ENCODE measurements at places on chromosomes 5 and 9. TPM values are rescaled to one million over a fixed set of nuclear protein-coding genes. Genes with fewer than 3 reads are reported as not detected.

- H3K36me3 ChIP-seq: no peaks in the 10 kb centered on the region
- no peak overlapping the region for H3K27ac ChIP-seq
- DNase-seq: no peak
- no peak overlapping the region for H3K4me3 ChIP-seq
These were observed 10.1 kb downstream of the FLT4 start for GRCh38 chr5:180639287-180639686.

- H3K36me3 ChIP-seq: no peaks in the 10 kb centered on the region
- no peak overlapping the region for H3K4me3 ChIP-seq
- no peak for DNase-seq
These were observed 17.9 kb downstream of the CSF1R start for GRCh38 chr5:150068472-150068871.

DNA sequence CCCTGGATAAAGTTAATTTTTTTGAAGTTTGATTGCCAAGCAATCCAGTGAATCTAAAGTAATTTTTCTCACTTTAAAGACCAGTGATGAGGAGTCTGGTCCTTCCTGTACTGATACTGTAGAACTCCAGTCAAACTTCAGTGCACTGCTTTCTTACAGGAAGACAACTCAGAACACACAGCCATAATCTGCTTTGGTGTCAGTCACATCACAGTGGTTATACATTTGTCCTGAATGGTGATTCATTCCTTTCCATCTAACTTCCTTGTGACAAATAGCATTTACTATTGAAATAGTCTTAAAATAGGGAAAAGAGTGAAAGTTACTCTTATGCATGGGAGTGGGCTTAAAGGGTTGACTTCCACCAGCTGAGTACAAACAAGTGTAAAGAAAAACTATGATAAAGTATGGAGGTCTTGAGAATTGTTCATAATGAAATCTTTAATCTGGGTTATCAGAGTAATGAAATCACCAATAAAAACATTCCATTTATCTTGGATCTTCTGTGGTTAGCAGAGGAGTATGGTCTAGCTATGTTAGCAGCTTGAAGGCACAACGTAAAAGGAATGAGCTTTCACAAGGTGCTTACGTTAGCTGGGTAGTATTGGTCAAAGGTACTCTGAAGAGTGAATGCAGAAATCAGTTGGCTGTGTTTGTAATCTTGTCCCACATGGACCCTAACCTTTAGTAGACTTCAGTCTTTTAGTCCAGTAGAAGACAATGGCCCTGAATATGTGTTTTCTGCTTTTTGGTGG lies 41.5 kb downstream of the DCP2 start:
- H3K27me3 ChIP-seq: no peaks in the 10 kb centered on the region
- H3K4me3 ChIP-seq: no peak overlapping the region
- DNase-seq: no peak

GRCh38 chr5:1401536-1402138 lies 43.6 kb downstream of the SLC6A3 start:
- no peak for DNase-seq
- no peak overlapping the region for H3K4me3 ChIP-seq
- H3K36me3 ChIP-seq: no peaks in the 10 kb centered on the region

- no peaks in the 10 kb centered on the region for H3K4me1 ChIP-seq
- no peak for DNase-seq
- no peak overlapping the region for H3K27ac ChIP-seq
- no peaks in the 10 kb centered on the region for H3K27me3 ChIP-seq
- H3K36me3 ChIP-seq: no peaks in the 10 kb centered on the region
- no peak overlapping the region for H3K4me3 ChIP-seq
These were observed 38.5 kb upstream of the OR2S2 start for GRCh38 chr9:35996358-35996970.

Gene PCDHAC1
- total RNA-seq: not detected

DNA sequence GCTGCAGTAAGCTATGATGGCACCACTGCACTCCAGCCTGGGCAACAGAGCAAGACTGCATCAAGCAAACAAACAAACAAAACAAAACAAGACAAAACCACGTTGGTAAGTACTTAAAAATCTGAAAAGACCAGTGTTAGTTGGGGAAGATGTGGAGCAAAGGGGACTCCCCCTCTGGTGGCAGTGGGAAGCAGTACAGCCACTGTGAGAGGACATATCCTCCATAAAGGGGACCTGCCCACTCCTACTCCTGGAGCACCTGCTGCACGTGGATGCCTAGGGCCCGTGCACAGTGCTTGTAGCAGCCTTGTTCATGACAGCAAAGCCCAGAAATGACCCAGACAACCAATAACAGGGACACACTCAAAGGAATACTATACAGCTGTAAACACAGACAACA lies 17.0 kb upstream of the IPPK start:
- no peaks in the 10 kb centered on the region for H3K27me3 ChIP-seq
- DNase-seq: no peak
- no peaks in the 10 kb centered on the region for H3K4me1 ChIP-seq
- H3K27ac ChIP-seq: no peak overlapping the region
- H3K4me3 ChIP-seq: no peak overlapping the region
- H3K36me3 ChIP-seq: no peaks in the 10 kb centered on the region

DNA sequence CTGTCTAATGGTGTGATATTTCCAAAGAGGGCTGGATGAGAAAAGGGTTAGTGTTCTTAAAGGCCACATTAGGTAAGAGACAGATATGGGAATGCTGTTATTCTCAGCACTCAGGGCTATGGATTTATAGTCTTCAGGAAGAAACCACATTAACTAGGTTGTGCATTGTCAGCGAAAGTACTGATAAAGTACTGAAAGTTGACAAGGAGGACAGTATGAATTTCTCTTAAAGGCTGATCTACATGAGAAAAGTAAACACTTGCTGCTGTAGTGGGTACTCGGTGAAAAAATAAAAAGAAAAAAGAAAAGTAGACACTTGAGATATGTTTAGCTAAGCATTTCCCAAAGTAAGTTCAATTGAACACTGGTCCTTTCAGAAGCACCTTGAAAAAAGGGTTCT lies 381.0 kb upstream of the RPS23 start:
- no peak overlapping the region for H3K4me3 ChIP-seq
- H3K36me3 ChIP-seq: no peaks in the 10 kb centered on the region
- no peaks in the 10 kb centered on the region for H3K4me1 ChIP-seq
- H3K27ac ChIP-seq: no peak overlapping the region

- no peak overlapping the region for H3K27ac ChIP-seq
- H3K4me3 ChIP-seq: no peak overlapping the region
- H3K27me3 ChIP-seq: no peaks in the 10 kb centered on the region
- no peaks in the 10 kb centered on the region for H3K4me1 ChIP-seq
These were observed 126.3 kb downstream of the KDM4C start for GRCh38 chr9:6884101-6884500.

- no peaks in the 10 kb centered on the region for H3K27me3 ChIP-seq
- H3K27ac ChIP-seq: no peak overlapping the region
- H3K4me1 ChIP-seq: no peaks in the 10 kb centered on the region
- H3K36me3 ChIP-seq: no peaks in the 10 kb centered on the region
- H3K4me3 ChIP-seq: no peak overlapping the region
These were observed 234.6 kb upstream of the CD180 start for GRCh38 chr5:67431191-67431590.

GRCh38 chr9:70557661-70558369 lies 143.4 kb upstream of the KLF9 start:
- DNase-seq: no peak
- peaks cover 2% of the 10 kb centered on the region for H3K4me1 ChIP-seq
- no peak overlapping the region for H3K4me3 ChIP-seq
- no peak overlapping the region for H3K27ac ChIP-seq
- no peaks in the 10 kb centered on the region for H3K27me3 ChIP-seq

Gene CTNND2
- not detected for total RNA-seq

DNA sequence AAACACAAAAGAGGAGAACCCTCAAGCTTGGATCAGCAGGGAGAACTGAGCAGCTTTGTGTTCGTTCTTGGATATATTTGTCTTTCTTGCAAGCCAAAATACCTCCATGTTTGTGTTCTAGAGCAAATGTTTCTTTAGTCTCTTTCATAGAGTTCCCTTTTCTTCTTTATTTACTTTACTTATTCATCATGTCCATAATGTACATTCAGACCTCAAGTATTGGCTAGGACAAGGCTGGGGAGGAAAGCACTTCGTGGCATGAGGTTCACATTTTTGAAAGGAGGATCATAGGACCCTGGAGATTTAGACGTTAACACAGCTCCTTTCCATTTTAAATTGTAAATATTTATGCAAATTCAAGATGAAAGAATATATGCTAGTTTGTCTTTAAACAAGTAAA lies 590.2 kb upstream of the MEF2C start:
- no peaks in the 10 kb centered on the region for H3K4me1 ChIP-seq
- no peaks in the 10 kb centered on the region for H3K36me3 ChIP-seq
- H3K27me3 ChIP-seq: no peaks in the 10 kb centered on the region
- H3K4me3 ChIP-seq: no peak overlapping the region
- no peak overlapping the region for H3K27ac ChIP-seq

- no peak for DNase-seq
- no peak overlapping the region for H3K27ac ChIP-seq
- H3K36me3 ChIP-seq: no peaks in the 10 kb centered on the region
- no peaks in the 10 kb centered on the region for H3K27me3 ChIP-seq
- H3K4me3 ChIP-seq: no peak overlapping the region
These were observed 645.0 kb upstream of the KLF4 start for GRCh38 chr9:108134486-108135128.

Gene SYNPO
- total RNA-seq: not detected

DNA sequence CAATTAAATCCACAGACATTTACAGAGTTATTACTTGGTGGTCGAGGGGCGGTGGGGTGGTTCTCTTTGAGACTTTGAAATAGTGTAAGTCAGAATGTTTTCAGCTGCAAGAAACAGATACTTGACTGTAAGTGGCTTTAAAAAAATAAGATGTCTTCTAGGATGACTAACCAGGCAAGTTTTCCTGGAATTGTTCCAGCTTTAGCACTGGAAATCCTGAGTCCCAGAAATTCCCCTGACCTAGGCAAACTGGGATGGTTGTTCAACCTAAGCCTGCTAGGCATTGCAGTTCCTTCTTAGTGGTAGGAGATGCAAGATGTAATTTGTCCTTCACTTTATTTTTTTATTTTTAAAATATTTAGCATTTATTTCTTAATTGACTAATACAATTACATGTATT lies 169.5 kb upstream of the POC5 start:
- H3K36me3 ChIP-seq: no peaks in the 10 kb centered on the region
- H3K27ac ChIP-seq: no peak overlapping the region
- no peaks in the 10 kb centered on the region for H3K4me1 ChIP-seq
- no peak for DNase-seq
- no peaks in the 10 kb centered on the region for H3K27me3 ChIP-seq

GRCh38 chr9:99363509-99363908 lies 141.4 kb downstream of the SEC61B start:
- no peaks in the 10 kb centered on the region for H3K4me1 ChIP-seq
- no peak overlapping the region for H3K27ac ChIP-seq
- no peak for DNase-seq
- no peak overlapping the region for H3K4me3 ChIP-seq

DNA sequence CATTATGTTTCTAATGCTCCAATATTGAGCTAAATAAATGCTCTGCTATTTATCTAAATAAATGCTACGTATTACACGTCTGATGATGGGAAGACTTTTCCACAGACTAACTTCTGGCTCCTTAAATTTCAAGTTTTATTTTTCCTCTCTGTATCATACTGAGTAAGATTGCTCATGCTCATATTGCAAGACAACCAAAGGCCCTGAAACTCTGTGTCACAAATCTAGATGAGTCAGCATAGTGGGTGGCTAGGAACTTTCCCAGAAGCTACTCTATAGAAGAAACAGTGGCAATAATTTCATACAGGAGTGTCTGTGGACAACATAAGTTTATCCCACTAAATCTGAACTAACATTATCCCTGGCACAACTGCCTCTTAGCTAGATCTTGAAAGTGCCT lies 53.0 kb upstream of the RFX3 start:
- no peak overlapping the region for H3K27ac ChIP-seq
- no peak overlapping the region for H3K4me3 ChIP-seq

Gene PDGFRB
- total RNA-seq: 2.0 TPM

DNA sequence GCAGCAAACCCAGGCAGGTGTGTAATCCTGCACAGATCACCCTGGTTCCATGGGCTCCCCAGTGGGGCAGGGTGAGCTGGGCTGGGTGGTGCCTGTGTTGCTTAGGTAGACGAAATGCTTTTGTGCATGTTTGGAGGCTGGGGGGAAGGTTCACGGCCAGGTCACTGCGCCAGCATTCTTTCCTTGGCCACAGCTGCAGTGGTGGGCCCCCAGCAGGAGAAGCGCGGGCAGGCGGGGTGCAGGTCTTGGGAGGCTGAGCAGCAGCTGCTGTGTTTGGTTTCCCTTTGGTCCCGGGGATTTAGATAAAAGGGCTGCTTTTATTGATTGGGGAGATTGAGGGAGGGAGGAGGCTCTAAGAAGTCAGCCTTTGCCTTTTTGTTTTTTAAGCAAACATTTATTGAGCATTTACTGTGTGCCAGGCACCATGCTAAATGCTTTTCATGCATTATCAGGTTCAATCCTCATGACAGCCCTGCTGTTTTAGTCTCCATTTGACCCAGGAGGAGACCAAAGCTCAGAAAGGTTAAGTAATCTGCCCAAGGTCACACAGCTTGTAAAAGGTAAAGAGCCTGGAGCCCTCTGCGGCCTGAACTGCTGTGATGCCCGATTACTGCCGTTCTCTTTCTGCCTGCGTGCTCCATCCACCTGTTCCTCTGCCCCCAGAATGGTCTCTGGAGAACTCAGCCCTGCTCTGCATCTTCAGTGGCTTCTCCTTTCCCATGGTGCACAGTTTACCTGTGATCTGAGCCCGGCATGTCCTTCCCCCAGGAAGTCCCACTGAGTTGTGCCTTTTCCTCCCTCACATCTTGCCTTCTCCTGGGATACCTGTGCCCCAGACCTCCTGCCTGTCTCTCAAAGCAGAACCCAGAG lies 94.4 kb downstream of the MACROH2A1 start:
- H3K4me3 ChIP-seq: no peak overlapping the region
- no peak for DNase-seq
- H3K27me3 ChIP-seq: no peaks in the 10 kb centered on the region
- no peaks in the 10 kb centered on the region for H3K36me3 ChIP-seq
- no peak overlapping the region for H3K27ac ChIP-seq

GRCh38 chr5:134273642-134274395 lies 47.9 kb upstream of the PPP2CA start:
- H3K27ac ChIP-seq: no peak overlapping the region
- no peak for DNase-seq
- no peaks in the 10 kb centered on the region for H3K4me1 ChIP-seq
- no peaks in the 10 kb centered on the region for H3K27me3 ChIP-seq
- no peaks in the 10 kb centered on the region for H3K36me3 ChIP-seq

DNA sequence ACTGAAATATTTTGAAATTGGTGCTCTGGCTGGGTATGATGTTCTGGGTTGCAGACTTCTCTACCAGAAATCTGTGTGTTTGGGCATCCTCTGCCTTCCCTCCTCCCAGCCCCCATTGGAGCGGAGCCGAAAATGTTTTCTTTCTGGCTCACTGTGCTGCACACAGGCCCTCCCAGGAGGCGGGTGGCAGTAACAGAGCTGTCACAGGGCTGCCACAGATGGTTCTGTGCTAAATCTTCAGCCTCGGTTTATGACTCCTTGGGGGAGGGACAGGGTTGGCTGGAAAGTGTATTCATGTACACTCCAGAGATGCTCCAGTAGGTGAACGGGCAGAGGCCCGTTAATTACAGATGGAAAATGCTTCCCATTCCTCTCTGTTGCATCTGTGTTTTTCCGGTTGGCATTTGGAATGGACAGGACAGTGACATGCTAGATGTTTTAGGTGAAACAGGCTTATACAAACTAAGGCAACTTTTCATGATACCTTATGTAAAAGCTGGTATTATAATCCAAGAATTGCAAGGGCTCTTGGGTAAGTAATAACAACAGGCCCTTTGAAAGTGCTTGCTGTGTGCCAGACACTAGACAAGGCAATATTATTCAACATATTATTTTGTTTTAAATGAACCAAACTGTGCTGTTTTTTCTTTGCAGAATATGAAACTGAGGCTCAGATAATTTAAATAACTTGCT lies 180.2 kb downstream of the ADCY2 start:
- no peak overlapping the region for H3K4me3 ChIP-seq
- H3K27me3 ChIP-seq: no peaks in the 10 kb centered on the region
- DNase-seq: no peak
- no peaks in the 10 kb centered on the region for H3K4me1 ChIP-seq
